KBM-7 (cell line): ENCODE measurements at places on chromosomes 1 and 21.
A peak's percentile ranks its signal among the peaks of the same experiment; 100 is the strongest.

DNA sequence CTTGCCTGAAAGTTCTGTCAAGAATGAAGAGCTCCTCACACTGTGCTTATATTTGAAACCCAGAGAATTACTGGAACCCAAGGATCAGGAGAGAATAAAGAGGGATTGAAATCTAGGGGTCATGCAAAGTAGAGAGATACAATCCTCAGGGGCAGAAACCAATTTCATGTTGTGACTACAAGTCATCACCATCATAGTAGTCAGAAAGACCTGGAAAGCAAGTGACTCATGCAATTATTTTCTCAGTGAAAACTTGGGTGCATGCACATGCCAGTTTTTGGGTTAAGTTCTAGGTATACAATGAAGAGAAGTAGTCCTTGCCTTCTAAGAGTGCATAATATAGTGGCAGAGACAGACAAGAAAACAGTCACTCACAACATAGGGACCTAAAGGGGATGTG, 210.0 kb downstream of the ZC3H11B start:
- no peak for DNase-seq

- peak; percentile 79 for DNase-seq
Measured at GRCh38 chr1:247681288-247681897, 1.9 kb upstream of the OR13G1 start.

- no peak for DNase-seq
Measured at GRCh38 chr1:74548961-74549750, 36.7 kb upstream of the LRRC53 start.

GRCh38 chr1:87953732-87954344, 625.2 kb downstream of the LMO4 start:
- DNase-seq = peak; percentile 79

DNA sequence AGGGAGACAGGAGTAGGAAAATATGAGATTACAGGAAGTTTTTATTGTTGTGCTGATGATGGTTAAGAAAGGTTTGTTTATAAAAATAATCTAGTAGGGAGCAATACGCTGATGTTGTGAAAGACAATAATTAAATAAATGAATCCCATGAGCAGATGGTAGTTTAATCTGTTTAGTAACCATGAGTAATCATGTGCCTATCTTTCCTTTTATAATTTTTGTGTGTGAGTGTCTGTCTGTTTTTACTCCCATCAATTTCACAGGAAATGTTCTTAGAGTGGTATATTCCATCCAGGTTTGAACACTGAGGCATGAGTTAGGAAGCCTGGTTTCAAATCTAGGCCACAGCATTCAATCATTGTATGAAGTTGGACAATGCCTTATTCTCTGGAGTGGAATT, 180.5 kb downstream of the OLFM3 start:
- DNase-seq = no peak

DNA sequence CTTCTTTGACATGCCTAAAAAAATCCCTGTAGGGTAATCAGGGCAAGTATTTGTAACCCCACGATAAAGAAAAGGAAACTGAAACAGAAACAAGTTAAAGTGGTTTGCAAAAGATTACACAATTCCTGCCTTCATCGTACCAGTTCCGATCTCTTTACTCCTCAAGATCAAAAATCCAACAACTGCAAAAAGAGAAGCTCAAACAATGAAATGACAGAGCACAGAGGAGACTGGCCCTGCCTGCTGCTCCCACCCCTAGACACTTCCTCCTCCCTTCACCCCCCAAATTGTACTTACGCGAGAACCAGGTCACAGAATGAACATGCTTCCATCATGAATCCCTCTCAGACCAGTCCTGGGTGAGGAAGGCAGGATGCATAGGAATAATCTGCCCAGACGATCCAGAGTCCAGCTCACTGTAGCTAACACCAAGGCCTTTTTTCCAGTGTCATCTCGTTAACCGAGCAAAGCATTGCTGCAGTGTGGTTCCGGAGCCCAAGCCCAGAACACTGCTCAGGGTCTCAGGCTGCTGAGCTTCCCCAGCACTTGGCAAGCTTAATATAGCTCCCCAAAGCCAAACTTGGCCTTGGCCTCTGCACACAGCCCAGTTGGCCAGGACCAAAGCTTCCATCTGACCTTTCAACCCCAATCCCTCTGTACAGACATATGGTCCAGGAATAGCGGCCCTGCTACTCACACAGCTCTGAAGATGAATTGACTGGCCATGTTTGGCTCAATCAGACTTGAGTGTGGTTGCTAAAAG, 20.3 kb downstream of the RXRG start:
- peak; percentile 3 for DNase-seq
